ENCODE measurements at places on chromosomes 1 and 21. TPM values are rescaled to one million over a fixed set of nuclear protein-coding genes. Genes with fewer than 3 reads are reported as not detected.
A peak's percentile ranks its signal among the peaks of the same experiment; 100 is the strongest.

DNA sequence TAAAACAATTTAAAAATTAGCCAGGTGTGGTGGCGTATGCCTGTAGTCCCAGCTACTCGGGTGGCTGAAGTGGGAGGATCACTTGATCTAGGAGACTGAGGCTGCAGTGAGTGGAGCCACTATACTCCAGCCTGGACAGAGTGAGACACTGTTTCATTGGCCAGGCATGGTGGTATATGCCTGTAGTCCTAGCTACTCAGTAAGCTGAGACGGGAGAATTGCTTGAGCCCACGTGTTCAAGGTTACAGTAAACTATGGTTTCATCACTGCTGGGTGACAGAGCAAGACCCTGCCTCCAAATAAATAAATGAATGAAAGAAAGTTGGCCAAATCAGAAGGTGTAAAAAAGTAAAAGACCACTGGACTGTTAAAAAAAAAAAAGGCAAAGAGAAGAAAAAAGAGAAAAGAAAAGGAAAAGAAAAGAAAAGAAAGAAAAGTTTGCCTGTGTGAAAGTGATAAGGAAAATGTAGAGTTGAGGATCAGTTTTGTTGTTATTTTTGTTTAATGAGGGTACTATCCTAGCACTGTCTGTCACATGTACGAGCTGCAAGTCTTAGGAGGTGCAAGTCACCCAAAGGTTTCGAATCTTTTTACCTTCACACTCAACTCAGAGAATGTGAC, 52.3 kb downstream of the LUZP1 start:
- DNase-seq = no peak

DNA sequence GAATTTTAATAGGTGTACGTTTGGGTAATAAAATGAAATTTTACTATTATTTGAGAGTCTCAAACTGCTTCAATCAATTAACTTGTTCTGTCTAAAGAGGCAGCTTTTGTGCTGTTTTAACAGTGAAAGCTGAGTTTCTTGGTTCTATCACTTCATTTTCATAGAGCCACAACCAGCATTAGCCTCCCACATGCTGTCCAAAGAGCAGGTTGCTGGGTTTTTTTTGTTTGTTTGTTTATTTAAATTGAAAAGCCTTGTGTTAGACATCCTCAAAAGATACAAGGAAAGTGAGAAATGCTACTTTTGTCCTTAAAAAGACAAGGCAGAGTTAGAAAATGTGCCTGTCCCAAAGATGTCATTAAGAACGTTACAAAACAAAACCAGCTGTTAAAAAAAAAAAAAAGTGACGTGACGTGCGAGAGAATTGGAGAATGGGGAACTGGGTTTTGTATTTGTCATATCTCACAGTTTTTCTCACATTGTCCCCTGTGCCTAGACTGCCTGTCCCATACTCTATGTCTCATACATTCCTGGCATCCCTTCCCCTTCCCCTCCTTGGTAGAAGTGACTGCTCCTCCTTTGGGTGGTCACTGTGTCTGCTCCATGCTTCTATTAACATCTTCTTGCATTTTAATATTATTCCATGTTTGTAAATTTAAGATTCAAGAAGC, 63.1 kb upstream of the CD34 start:
- no peak for DNase-seq

DNA sequence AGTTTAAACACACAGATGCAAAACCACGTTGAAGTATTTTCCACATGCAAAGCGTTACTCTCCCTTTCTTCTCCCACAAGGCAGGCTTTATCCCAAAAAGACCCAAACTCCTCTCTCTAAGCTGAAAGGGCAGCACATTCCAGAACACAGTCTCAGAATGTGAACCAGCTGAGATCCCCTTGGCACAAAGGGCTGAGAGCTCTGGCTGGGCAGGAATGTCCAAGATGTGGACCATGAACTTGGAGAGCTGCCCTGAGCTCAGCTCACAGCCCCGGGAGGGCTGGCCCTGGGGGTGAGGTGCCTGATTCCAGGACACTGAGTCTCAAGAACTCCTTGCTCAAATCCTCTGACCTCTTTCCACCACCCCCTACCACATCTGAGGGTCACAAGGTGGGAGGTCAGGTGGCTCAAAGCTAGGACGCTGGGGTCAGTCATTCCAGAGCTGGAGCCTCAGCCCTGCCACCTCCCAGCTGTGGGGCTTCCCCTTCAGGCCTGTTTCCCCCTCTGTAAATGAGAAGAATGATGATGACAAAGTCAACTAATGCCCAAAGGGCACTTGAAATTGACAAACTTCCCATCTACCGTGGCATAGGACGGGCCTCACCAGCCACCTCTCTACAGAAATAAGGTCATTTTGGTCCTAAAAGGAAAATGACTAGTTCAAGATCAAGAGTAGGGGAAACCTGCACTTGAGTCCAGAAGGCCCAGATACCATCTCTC, 11.5 kb downstream of the ALDH4A1 start:
- DNase-seq = no peak

DNA sequence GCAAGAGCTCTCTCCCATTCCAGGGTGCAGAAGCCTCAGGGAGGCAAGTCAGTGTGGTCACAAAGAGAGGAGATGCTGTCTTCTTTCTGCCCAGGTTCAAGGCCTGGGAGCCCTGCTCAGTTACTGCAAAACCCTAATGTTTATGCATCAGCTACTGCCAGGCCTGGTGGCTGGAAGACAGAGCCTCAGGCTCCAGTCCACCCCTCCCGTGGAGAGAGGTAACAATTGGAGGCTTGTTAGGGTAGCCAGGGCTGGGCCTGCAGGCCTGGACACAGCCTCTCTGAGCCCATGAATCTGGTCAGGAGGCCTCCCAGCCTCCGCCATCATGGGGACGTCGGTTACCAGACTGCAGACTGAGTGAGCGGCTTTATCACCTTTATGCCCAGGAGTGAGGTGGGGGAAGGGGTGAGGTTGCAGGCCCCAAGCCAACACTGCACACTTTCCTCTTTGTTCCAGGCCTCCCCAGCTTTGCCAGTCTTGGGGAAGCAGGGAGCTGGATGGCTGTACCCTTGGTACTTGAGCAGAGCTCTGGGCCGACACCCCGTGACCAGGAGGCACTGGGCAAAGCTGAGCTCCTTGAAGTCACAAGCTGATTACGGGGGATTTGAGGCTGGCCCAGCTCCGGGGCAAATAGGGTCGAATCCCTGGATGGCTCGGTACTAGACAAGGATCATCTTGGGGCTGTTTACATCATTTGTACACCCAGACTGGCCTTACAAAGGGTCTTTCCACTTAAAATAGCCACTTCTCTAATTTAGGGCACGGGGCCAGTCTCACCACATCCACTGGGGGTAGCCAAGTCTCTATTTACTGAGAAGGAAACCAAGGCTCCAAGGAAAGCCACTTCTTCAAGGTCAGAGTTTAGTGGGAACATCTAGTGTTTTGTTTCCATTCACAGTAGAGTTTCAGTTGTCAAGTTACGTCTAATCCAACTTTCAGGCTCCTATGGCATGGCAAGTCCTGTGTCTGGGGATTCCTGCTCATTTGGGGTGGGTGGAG, 5.2 kb downstream of the SLC2A1 start:
- DNase-seq = no peak

DNA sequence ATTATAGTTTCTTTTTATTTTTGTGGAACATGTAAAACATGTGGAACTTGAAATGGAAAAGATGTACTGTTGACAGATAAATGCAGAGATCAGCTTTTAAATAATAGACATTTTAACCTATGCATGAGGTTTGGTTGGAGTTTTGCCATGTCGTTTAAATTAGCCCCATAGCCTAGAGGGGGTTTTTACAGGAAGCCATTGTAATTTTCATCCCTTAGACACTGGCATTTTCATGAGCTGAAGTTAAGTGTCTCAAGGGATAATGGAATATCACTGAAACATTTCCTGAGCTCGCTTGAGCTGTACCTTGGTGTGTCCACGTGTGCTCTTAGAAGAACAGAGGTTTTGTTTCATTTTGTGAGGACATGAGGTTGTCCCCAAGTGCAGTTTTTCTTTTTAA, 54.2 kb downstream of the HMCN1 start:
- DNase-seq = peak; percentile 28

DNA sequence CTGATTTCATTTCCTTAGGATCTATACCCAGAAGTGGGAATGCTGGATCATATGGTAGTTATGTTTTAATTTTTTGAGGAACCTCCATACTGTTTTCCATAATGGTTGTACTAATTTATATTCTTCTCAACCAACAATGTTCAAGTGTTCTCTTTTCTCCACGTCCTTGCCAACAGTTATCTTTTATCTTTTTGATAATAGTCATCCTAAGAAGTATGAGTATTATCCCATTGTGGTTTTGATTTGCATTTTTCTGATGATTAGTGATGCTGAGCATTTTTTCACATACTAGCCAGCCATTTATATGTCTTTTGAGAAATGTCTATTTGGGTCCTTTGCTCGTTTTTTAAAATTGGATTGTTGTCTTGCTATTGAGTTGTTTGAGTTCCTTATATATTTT, 38.5 kb downstream of the ABCD3 start:
- DNase-seq = no peak

DNA sequence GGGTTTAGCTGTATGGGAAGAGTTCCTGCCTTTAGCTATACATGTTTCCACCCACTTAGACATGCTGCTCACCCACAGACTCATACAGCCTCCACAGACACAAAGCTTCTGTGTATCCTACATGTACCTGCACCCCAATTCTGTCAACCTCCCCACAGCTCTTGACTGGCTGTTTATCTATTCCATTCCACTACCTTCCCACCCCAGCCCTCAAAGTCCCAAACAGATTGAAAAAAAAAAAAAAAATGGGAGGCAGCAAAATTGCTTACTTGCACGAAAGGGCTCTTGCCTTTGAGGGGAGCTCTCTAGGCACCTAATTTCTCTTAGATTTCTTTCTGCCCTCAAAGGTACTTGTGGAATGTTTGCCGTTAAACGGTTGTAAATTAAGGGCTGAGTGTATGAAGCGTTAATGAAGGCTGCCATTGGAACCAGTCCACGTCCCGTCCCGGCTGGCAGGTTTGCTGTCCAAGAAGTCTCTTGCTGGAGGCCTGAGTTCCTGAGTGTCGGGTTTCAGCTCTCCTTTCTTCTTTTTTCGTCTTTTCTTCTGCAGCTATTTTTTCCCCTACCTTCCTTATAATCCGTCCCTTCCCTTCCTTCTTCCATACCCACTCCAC, 43.6 kb downstream of the PBX1 start:
- peak; percentile 53 for DNase-seq

GRCh38 chr1:27031235-27032118, 18.8 kb upstream of the TENT5B start:
- peak; percentile 87 for DNase-seq

DNA sequence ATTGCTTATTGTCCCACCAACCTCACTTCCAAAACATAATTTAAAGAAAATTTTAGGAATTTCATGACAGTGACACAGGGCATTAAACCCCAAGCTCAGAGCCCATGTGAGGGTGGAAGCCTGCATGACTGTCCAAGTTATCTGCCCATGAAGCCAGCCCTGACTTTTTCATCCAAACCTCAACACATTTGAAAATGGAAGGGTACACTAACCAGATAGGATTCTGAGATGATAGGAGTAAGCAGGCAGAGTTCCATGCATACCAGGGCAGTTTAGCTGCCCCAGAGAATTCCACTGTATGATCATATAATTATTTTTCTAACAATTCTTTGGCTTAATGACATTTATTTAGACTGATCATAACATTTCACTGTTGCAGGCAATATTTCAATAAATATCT, 986.0 kb downstream of the TTLL7 start:
- DNase-seq = no peak

- no peak for DNase-seq
Measured at GRCh38 chr1:224178894-224179293, 4.1 kb upstream of the DEGS1 start.

DNA sequence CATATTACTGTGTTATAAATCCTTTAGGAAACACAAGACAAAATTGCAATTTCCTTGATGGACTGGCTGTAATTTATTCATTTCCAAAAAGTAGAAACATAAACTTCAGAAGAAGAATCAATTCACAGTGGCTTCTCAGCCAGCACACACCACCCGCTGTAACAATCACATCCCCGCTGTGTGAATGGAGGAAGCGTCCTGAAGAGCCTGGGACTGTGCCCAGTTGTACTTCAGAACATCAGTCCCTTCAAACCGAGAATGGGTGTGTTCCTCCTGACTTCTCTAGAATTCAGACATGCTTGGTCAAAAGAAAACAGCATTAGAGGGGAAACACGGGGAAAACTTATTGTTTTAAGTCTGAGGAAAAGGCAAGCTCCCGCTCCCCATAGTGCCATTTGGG, 28.8 kb upstream of the CD84 start:
- DNase-seq = no peak

DNA sequence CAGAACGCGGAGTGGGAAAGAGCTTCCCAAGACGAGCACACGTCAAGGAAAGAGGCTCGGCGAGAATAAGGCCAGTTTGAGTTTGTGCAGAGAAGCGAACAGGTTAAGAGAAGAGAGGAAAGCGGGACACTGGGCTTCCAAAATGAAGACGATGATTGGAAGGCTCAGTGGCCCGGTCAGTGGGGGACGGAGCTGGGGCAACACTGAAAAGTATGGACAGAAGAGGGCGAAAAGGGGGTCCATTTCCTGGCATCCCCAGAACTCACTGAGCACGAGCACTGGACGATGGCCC, 258 bp downstream of the CCT3 start:
- DNase-seq = no peak

DNA sequence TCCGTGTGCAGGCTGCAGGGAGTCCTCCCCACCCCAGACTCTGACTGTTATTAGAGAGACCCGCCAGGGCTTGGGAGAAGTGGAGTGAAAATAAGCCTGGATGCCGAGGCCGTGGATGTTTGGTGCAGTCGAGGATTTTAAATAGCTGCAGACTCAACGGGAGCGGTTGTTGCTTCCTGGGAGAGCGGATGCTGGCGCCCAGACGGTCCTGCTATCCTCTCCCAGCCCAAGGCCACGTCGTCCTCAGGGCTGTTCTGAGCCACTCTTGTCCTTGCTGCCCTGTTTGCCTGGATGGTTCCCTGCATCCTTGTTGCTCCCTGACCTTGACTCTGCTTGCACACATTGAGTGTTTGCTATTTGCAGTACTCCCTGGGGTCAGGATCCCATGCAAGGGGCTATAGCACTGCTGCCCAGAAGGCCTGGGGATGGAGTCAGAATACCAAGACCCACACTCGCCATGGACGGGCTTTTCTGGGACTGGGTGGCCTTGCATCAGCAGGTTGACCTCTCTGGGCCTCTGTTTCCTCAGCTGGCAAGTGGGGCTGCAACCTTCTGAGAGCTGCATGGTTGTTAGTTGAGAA, 205.3 kb upstream of the C1orf174 start:
- no peak for DNase-seq

SPATC1L gene
- 31.7 TPM for total RNA-seq

GNPAT gene
- 44.1 TPM for total RNA-seq

COL11A1 gene
- total RNA-seq = not detected

SH2D2A gene
- 1.8 TPM for total RNA-seq

Measured in endothelial cell of umbilical vein (primary cell).